K562 (cell line): ENCODE measurements at places on chromosomes 3 and 15. TPM values are rescaled to one million over a fixed set of nuclear protein-coding genes. Genes with fewer than 3 reads are reported as not detected.

The GOLIM4 gene
- 20.5 and 31.0 TPM in 2 replicates for polyA plus RNA-seq

The SCN5A gene
- 0.34 and 1.4 TPM in 2 replicates for polyA plus RNA-seq

The IQCF5 gene
- polyA plus RNA-seq, result not detected in 2 replicates

The RHOV gene
- polyA plus RNA-seq, result 1.4 and 2.6 TPM in 2 replicates

The HMCES gene
- 26.7 and 27.6 TPM in 2 replicates for polyA plus RNA-seq

The EFL1 gene
- polyA plus RNA-seq, result 13.4 and 14.7 TPM in 2 replicates

The NKTR gene
- polyA plus RNA-seq, result 84.5 and 92.6 TPM in 2 replicates

The LSG1 gene
- polyA plus RNA-seq, result 39.5 and 46.7 TPM in 2 replicates

The EEF1AKMT4 gene
- polyA plus RNA-seq, result 27.1 and 27.7 TPM in 2 replicates

The ACAN gene
- not detected in 2 replicates for polyA plus RNA-seq

The TM6SF1 gene
- 2.9 and 4.5 TPM in 2 replicates for polyA plus RNA-seq

The TNFAIP8L3 gene
- polyA plus RNA-seq, result not detected in 2 replicates

The XRN1 gene
- 6.1 and 14.3 TPM in 2 replicates for polyA plus RNA-seq

The DRD3 gene
- polyA plus RNA-seq, result not detected in 2 replicates

The EHHADH gene
- 4.9 and 6.1 TPM in 2 replicates for polyA plus RNA-seq

The IL5RA gene
- polyA plus RNA-seq, result 0.16 TPM in 1 of 2 replicates, not detected in the other

The ARRDC4 gene
- polyA plus RNA-seq, result 14.4 and 15.0 TPM in 2 replicates

The MNS1 gene
- polyA plus RNA-seq, result 3.5 and 4.8 TPM in 2 replicates

The CYP8B1 gene
- polyA plus RNA-seq, result not detected in 2 replicates

The TAMM41 gene
- 29.3 and 34.2 TPM in 2 replicates for polyA plus RNA-seq
